ENCODE measurements at places on chromosomes 6 and 20. TPM values are rescaled to one million over a fixed set of nuclear protein-coding genes. Genes with fewer than 3 reads are reported as not detected.

TMEM244 gene
- total RNA-seq = not detected

ADGB gene
- not detected for total RNA-seq

ERVFRD-1 gene
- 0.27 TPM for total RNA-seq

CGA gene
- total RNA-seq = not detected

SLC22A23 gene
- 8.2 TPM for total RNA-seq

DNA sequence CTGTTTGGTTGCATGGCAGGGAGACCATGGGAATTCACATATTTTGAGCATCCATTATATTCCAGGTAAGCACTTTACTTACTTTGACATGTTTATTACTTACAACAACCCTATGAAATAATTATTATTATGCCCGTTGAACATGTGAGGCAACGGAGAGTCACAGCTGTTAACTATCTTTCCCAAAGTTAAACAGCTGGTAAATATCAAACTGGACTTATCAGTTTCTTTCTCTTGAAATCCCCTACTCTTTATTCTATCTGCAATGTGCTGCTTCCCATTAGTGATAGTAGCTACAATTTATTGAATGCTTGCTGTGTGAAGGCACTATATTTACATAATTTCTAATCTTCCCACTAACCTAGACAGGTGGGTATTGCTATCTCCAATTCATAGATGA is 847.7 kb upstream of the MAP3K7 start:
- ATAC-seq = no peak

DNA sequence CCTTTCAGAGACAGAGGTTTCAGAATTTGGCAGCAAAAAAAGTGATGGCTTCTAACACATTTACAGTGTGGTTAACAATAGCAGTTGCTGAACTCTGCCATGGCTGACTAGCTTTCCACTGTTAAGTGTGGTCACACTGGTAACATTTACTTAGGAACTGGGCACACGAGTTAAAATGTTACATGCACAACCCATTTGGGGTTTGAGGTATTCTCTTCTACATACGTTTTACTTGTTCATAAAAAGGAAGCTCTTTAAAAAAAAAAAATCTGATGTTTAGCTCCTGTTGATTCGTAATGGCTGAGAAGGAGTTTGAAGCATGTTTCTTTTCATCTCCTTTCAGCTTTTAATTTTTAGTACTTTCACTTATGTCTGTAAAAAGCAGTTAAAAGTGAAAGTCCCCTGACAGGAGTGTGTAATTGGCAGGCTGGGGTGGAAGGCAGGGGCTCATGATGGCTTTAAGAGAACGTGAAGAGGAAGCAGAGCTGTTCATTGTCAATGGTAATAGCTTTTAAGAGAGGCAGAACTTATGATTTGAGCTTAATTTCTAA is 245.9 kb downstream of the FARS2 start:
- ATAC-seq = no peak

DNA sequence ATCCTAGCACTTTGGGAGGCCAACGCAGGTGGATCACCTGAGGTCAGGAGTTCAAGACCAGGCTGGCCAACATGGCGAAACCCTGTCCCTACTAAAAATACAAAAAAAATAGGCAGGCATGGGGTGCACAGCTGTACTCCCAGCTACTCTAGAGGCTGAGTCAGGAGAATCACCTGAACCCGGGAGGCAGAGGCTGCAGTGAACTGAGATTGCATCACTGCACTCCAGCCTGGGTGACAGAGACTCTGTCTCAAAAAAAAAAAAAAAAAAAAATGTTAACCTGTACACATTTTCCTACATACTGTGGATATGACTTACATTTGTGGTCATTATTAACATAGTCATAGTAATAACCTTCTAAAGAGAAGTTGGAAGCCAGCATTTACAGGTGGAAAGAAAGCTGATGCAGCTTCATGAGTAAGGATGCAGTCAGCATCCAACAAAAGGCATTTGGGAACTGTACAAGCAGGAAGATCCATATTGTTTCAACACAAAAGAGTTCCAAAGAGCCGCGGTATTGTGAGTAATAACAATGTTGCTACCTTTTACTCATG is 186.2 kb downstream of the GPX5 start:
- no peak for ATAC-seq

GRCh38 chr6:142845143-142845571 is 99.8 kb downstream of the HIVEP2 start:
- ATAC-seq = no peak

GRCh38 chr6:157908369-157909281 is 73.0 kb upstream of the SYNJ2 start:
- ATAC-seq = no peak

- peak; percentile 41 for ATAC-seq
These were observed 151.1 kb upstream of the B3GAT2 start for GRCh38 chr6:71107911-71108420.

Measured in gastroesophageal sphincter (tissue), 4 donors.